Caco-2 (cell line): ENCODE measurements at places on chromosomes 16 and 17.
A peak's percentile ranks its signal among the peaks of the same experiment; 100 is the strongest.

DNA sequence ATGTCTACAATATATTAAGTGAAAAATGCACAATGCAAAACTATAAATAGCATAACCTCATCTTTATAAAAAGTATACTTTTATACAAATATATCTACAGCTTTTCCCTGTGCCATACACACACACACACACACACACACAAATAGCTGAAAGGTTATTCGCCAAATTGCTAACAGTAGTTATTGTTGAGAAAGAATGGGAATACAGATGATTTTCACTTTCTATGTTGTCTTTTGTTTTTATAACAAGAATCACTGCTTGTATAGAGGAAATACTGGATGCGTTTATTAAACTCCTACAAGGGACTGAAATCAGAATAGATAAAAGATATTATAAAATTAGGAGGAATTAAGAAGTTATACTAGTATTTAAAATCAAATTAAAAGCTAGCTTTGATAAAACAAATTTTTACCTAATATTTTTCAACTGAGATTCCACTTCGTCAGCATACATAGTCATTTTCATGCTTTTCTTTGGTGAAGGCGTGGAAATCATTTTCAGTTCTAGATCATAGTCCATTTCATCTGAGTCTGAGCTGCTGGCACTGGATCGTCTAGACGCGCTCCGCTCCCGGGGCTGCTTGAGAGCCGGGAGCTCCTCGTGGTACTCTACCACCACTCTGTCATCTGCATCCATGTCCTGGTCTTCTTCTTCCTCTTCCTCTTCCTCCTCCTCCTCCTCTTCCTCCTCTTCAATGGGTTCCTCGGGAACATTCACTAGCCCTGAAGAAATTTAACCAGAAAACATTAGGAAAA is 17.0 kb upstream of the ITGAE start:
- H3K4me1 ChIP-seq = no peaks in the 10 kb centered on the region
- H3K36me3 ChIP-seq = no peaks in the 10 kb centered on the region
- H3K27me3 ChIP-seq = no peaks in the 10 kb centered on the region
- no peak for DNase-seq
- no peak overlapping the region for H3K4me3 ChIP-seq
- H3K27ac ChIP-seq = no peak overlapping the region

- no peaks in the 10 kb centered on the region for H3K27me3 ChIP-seq
- H3K27ac ChIP-seq = no peak overlapping the region
- no peak overlapping the region for H3K4me3 ChIP-seq
Measured at GRCh38 chr17:65219124-65219523, 82.0 kb downstream of the RGS9 start.

- no peaks in the 10 kb centered on the region for H3K36me3 ChIP-seq
- no peaks in the 10 kb centered on the region for H3K27me3 ChIP-seq
- no peak for DNase-seq
- no peak overlapping the region for H3K4me3 ChIP-seq
- H3K4me1 ChIP-seq = no peaks in the 10 kb centered on the region
Measured at GRCh38 chr16:78984887-78985464, 615.6 kb downstream of the MAF start.

DNA sequence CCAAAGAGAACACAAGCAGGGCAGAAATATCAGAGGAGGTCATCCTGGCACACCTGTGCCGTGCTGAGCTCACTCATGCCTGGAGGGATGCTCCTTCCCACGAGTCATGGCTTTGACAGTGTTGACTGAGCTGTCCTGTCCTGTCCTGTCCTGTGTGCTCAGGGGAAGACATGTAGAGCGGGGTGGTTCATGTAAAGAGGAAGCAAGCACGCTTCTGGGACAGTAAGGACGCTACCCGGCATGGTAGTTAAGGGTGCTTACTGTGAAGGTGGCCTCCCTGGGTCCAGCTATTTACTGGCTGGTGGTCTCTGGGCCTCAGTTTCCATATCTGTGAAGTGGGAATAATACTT is 398 bp downstream of the LGALS9 start:
- no peaks in the 10 kb centered on the region for H3K36me3 ChIP-seq
- no peaks in the 10 kb centered on the region for H3K4me1 ChIP-seq
- DNase-seq = no peak
- H3K27ac ChIP-seq = no peak overlapping the region
- H3K4me3 ChIP-seq = no peak overlapping the region
- H3K27me3 ChIP-seq = no peaks in the 10 kb centered on the region

DNA sequence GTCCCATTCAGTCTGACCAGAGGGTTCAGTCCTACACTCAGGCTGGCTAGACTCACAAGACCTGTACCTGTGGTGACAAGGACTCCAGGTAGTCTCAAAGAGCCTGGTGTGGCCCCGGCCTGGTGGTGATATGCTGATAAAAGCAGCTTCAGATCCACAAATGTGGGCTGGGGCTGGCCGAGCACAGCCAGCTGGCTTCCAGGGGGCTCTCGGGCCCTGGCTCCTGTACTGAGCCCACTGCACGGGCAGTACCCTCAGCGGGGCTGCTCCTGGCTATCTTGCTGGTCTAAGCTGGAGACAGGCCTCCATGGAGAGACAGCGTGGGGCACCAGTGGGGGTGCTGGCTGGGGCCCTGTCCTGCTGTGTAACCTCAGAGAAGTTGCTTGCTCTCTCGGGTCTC is 4.3 kb downstream of the SMIM5 start:
- H3K36me3 ChIP-seq = peaks cover 1% of the 10 kb centered on the region
- no peak overlapping the region for H3K27ac ChIP-seq
- peaks cover 38% of the 10 kb centered on the region for H3K4me1 ChIP-seq
- no peak for DNase-seq
- H3K4me3 ChIP-seq = no peak overlapping the region
- no peaks in the 10 kb centered on the region for H3K27me3 ChIP-seq

DNA sequence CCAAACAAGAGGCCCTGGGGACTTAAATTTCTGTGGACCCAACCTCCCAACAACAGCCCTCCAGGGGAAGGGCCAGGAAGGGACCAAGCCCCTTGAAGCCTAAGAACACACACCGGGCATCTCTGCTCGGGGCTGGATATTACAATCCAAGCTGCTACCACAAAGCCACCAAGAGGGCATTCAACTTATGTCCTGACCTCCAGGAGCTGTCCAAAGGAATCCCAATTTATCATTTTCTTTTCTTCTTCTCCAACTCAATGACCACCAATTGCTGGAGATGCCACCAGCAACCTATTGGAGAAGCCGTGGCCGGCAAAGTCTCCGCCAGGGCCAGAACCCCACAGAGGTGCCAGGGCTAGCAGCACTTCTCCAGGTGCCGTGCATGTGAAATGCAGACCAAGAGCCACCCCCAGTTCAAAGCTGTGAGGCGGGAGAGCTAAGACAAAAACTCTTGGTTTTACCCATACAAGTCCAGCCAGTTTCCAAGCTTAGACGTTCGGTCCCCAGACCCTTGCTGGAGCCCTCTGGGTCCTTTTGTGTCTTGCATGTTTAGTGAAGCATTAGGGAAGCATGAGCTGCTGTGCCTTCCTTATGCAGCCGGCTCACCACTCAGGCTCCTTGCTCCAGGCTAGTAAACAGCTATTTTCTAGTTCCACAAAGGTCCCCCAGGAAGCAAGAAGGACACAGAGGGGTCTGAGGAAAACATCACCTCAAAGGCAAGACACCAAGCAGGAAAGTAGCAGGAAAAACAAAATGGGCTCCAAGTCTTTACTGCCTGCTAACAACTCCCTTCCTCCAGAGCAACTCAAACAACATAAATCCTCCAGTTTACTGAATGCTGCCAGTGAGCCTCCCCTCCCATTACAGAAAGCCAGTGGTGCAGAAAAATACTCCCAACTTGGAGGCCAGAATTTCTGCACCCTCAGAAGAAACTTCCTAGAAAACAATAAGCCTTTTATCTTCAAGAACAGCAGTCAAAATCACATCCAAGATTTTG is 3.2 kb downstream of the PITPNA start:
- peaks cover 7% of the 10 kb centered on the region; the same call in 1 of the 2 replicates for H3K4me1 ChIP-seq
- no peak overlapping the region for H3K4me3 ChIP-seq
- H3K36me3 ChIP-seq = no peaks in the 10 kb centered on the region; the same call in 1 of the 2 replicates

- no peak for DNase-seq
- H3K27ac ChIP-seq = no peak overlapping the region
- no peak overlapping the region for H3K4me3 ChIP-seq
- H3K4me1 ChIP-seq = peaks cover 17% of the 10 kb centered on the region
- H3K27me3 ChIP-seq = no peaks in the 10 kb centered on the region
Measured at GRCh38 chr17:40322358-40323315, 13.7 kb downstream of the RARA start.

GRCh38 chr17:62666801-62667591 is 39.5 kb downstream of the MRC2 start:
- H3K4me3 ChIP-seq = no peak overlapping the region
- H3K4me1 ChIP-seq = no peaks in the 10 kb centered on the region
- H3K27ac ChIP-seq = no peak overlapping the region
- H3K27me3 ChIP-seq = no peaks in the 10 kb centered on the region
- DNase-seq = no peak

- no peaks in the 10 kb centered on the region for H3K27me3 ChIP-seq
- H3K27ac ChIP-seq = peak overlapping the region; percentile 70
- H3K4me1 ChIP-seq = peaks cover 17% of the 10 kb centered on the region
- no peaks in the 10 kb centered on the region for H3K36me3 ChIP-seq
- DNase-seq = peak; percentile 35
Measured at GRCh38 chr16:3459401-3460090, 16.1 kb downstream of the NAA60 start.
